ENCODE measurements at places on chromosomes 3 and 15.

DNA sequence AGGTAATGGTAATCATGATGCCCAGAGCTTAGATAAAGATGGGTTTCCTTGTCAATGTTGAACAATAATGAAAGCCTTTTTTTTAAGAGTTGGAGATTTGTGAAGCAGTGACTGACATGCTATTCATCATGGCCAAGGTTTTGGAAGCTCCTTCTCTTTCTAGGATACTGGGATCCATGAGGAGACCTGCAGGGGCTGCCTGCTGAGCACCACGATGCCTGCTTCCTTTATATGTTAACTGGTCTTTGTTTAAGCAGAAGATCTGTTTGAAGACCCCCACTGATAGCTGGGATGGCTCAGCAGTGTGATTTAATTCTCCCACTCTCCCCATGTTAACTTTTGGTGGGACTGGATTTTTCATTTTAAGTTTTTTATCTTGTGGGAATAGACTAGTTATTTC lies 15.8 kb downstream of the RBP1 start:
- DNase-seq = no peak

GRCh38 chr3:155326901-155327300 lies 33.4 kb upstream of the STRIT1 start:
- no peak for DNase-seq

GRCh38 chr3:101464235-101464634 lies 48.8 kb downstream of the SENP7 start:
- no peak for DNase-seq

DNA sequence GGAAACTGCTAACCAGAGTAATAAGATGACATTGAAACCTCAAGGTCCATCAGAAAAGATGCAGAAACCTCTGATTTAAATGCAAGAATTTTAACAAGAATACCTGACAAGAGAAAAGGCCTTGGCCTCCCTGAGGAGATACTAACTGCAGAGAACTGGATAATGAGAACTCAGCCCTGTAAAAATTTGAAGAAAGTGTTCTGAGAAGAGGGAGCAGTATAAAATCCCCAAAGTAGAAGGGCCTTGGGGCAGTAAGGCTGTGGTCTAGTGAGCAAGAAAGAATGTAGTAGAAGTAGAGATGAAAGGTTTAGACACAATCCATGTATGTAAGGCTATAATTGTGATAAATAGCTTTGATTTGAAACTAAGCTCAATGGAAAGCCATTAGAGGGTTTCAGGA lies 394.1 kb downstream of the ZBBX start:
- DNase-seq = no peak

DNA sequence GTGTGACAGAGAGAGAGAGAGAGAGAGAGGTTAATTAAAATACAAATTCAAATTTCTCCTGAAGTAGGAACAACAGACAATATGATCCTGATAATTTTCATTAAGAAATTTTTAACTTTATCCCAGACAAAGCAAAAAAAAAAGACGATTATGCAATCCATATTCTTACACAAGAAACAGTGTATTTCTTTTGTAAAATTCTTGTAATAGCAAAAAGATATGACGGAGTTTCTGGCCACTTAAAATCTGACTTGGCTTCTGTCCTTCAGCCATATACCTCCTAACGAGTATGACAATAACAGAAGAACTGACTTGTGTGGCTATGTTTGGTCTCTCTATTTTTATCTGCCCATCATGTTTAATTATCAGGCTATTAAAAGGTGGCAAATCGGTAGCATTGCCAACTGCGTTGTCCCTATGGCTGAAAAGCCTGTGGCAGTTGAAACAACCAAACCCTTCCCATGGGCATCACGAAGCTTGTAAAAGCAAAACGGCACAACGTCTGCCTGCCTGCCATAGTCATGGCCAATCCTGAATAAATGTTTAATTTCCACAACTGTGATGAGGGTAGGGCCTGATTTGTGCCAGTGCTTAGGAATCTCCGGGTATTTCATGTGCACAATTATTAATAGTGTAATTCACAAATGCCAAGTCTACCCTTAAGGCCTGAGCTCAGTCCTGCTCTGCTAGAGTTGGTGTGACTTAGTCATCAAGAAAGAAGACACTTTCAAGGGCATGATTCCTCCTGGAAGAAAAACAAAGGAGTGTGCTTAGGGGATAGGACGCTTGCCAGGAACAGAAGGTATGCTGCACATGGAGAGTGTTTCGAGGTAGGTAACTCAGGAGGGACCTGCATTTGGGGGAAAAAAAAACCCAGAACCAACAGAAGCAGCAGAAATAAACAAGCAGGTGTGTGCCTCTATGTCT lies 1090.2 kb downstream of the FHIT start:
- DNase-seq = no peak

DNA sequence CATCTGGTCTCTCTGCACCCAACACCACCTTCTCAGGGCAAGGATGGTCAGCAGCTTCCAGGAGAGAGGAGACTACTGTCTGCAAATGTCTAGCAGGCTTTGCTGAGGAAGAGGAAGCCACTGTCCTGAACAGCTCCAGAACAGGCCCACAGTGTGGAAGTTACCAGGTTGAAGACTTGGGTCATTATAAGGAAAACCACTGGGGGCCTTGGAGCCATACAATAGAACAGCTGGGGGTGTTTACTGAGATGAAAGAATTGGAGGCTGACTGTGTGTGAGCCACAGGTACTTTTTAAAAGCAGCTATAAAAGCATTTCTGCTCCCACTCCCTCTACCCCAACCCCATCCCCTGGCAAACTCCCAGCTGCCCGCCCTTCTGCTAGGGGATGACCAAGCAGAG lies 24.2 kb downstream of the SRGAP3 start:
- DNase-seq = no peak

DNA sequence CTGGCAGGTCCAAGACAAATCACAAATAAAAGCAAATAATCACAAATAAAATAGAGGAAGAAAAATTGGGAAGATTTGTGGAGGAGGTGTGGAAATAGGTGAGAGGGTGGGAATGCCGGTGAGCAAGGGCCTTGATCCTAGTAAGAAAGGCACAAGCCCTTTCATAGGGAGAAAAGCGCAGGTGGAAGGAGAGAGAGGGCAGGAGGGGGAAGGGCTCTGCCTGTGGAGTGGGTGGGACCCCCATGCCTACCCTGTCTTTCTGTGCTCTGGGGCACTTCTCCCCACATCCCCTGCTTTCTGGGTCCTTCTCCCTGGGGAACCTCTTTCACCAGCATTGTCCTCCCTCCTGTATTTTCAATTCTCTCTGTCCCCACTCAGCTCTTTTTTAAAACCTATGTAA lies 711 bp upstream of the TGM5 start:
- DNase-seq = no peak

GRCh38 chr3:24479816-24480215 lies 14.8 kb downstream of the THRB start:
- DNase-seq = no peak

- DNase-seq = no peak
Observed at GRCh38 chr3:40043444-40043755, 234.0 kb downstream of the MYRIP start.

GRCh38 chr15:85622221-85622831 lies 172.4 kb downstream of the KLHL25 start:
- DNase-seq = no peak

- peak; percentile 9 for DNase-seq
Observed at GRCh38 chr15:31049682-31050615, 51.6 kb downstream of the TRPM1 start.

GRCh38 chr3:122562923-122563716 lies 980 bp downstream of the PARP9 start:
- no peak for DNase-seq

GRCh38 chr15:99305761-99306505 lies 54.7 kb downstream of the LRRC28 start:
- DNase-seq = no peak

DNA sequence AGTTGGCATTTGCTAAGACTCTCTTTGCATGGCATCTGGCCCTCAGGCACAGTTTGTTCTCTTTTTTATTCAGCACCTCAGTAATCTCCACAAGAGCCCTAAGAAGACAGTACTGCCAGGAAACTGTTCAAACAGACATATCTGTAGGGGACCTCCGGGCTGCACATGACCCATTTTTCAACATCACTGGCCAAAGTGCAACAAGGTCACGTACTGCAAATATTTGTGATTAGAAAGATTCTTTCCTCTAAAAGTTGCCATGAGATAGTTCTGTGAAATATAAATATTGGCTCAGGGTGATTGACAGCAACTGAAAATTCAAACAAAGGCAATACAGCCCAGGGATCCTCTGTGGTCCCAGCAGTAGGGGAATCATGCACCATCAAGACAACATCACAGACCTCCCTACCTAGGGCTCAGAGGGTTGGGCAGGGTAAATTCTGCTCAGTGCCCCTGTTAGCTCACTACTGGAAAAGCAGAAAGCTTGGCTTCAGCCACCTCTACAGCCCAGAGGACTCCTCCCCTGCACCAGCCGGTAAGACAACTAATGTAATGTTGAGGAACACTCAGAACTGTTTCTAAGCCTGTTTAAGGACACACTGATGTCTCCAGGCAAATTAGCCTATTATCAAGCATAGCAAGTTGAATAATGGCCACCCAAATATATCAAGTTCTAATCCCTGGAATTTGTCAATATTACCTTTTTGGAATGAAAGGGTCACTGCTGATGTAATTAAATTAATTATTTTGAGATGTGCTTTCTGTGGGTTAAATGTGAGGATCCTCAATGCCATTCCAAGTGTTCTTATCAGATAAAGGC lies 117.4 kb upstream of the LPP start:
- DNase-seq = no peak

DNA sequence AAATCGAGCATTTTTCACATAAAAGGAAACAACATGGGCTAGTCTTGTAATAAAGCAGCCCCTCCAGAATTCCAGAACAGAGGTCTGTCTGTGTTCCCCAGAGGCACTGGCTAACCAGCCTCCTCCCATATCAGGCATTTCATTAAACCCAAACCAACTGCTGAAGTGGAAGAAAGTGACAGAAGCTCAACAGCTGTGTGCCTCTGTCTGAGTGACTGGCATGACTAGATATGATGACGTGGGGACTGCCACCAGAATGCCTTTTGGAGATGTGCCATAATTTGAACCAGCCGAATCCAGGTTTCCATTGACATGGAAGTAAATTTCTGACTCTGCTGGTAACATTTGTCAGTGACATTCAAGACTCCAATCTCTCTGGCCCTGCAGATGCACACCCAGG lies 8.7 kb downstream of the LIMD1 start:
- DNase-seq = no peak

DNA sequence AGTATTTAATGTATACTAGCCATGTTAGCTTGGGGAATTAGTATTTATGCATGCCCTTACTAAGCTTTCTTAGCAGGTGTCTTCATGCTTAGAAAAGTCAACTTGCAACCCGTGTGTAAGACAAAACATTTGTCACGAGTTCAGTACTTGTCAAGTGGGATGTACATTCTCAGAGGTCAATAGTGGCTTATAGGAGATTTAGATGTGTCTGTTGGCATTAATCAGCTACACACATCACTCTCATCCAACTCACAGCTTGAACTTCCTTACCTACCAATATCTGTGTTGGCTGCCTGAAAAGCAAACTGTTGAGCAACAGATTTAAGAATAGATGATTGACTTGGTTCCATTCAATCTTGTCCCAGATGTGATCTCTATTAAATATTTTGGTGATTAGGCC lies 109.5 kb downstream of the ROBO2 start:
- no peak for DNase-seq

DNA sequence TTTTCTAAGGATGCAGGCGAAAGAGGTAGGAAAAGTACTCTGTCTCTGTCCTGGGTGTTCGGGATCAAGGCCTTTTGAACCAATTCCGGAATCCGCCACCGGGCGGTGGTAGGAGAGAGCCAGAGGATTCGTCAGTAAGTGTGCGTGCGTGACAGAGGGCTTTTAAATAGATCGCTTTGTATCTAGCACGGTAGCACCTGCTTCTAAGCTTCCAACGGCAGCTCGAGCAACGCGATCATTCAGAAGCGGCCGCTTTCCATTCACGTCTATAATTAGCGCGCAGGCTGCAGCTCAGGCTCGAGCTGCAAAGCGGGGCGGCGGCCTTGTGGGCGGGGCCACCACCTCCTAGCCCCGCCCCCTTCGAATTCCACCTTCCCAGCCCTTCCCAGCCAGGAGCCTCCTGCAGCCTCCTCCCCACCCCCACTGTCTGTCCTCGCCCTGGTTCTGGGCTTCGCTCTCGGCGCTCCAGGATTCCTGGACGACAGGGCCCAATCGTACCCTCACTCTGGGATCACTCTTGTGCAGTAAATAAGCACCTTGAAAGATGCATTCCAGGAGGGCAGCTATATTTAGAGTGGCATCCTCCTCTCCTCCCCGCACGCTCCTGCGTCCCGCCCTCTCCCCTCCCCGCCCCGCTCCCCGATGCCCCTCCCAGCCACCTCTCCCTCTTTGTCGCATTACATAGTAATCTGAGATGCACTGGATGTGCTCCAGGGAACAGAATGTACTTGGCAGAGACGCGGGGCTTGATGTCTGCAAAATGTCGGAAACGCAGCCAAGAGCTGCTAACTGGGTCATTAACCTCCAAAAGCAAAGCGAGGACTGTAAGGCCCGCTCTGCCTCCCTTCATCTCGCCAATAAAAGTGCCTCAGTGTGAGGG lies 224.1 kb upstream of the TPRG1 start:
- DNase-seq = peak; percentile 92

- DNase-seq = no peak
Observed at GRCh38 chr3:140176526-140176925, 241.5 kb downstream of the CLSTN2 start.

GRCh38 chr3:32743934-32744333 lies 58.9 kb downstream of the CNOT10 start:
- no peak for DNase-seq

- DNase-seq = no peak
Observed at GRCh38 chr3:13149330-13150108, 76.3 kb upstream of the IQSEC1 start.

DNA sequence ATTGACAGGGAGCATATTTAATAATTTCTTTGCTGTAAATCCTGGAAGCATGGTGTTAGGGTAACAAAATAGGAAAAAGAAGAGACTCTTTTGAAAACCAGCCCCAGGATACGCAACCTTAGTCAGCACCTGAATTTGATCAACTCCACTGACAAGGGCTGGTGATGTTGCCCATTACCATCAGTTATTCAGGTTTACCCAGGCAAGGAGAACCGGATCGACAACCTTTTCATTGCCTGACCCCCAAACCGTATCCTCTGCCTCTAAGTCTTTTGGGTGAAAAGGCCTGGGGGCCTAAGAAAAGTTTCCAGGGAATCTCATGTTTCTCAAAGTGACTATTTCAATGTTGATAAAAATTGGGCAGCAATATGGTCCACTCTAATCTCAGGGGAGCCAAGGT lies 313.3 kb downstream of the KBTBD8 start:
- no peak for DNase-seq
